Left ventricle myocardium inferior (tissue), 1 donor: ENCODE measurements at places on chromosomes 6 and 20.

DNA sequence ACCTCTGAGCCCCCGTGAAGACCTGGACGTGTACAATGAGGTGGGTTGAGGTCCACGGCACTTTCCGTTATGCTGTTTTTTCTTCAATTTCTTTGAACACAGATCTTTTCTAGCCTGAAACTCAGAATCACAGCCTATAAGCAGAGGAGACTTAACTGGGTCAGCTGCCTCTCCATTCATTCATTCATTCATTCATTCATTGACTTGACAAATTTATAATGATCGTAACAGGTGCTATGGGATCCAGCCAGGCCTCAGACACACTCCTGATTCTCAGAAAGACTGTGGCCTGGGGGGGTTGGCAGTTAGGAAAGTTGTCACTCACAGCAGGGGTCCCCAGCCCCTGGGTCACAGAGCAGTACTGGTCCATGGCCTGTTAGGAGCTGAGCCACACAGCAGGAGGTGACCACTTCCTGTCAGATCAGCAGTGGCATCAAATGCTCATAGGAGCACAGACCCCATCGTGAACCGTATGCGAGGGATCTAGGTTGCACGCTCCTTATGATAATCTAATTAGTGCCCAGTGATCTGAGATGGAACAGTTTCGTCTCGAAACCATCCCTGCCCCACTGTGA lies 38.6 kb upstream of the IRF4 start:
- no peak for DNase-seq

GRCh38 chr20:25090492-25091429 lies 8.8 kb upstream of the VSX1 start:
- DNase-seq = no peak

DNA sequence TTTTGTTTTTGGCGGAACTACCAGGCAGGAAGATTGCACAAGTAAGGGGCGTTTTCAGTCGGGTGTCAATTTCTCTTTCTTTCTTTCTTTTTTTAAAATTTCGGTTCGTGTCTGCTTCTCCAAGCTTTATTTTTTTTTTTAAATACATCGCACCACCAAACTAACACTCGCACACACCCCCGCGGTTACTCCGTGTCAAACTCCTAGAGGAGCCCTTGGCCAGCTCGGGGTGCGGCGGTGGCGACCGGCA lies 338 bp downstream of the UTRN start:
- no peak for DNase-seq

- DNase-seq = no peak
These were observed 13.2 kb upstream of the FRK start for GRCh38 chr6:116073765-116074440.

- no peak for DNase-seq
These were observed 88.3 kb downstream of the FAM50B start for GRCh38 chr6:3937438-3937837.

- no peak for DNase-seq
These were observed 9.0 kb upstream of the KCNQ2 start for GRCh38 chr20:63481503-63481902.

- DNase-seq = no peak
These were observed 347.3 kb downstream of the ESR1 start for GRCh38 chr6:152154559-152155356.

- no peak for DNase-seq
These were observed 51.6 kb upstream of the OGFRL1 start for GRCh38 chr6:71236926-71237434.

GRCh38 chr6:4210629-4211419 lies 75.4 kb upstream of the ECI2 start:
- DNase-seq = peak; percentile 48

DNA sequence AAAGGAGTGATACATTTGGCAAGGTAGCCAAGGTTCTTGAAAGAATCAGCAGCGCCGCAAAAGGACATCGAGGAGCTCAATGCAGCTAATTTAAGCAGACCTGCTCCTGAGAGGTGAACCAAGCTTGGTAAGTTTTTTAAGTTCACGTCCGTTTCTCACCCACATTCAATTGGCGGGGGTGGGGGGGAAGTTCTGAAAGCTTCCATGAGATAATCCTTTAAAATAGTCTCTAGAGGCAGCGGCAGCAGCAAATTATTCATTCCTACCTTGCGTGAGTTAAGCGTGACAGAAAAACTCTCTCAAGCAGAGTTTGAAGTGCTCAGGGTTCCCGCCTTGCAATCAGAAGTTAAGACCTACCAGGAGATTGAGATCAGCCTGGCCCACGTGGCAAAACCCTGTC lies 97.3 kb upstream of the NHSL1 start:
- DNase-seq = no peak

GRCh38 chr6:142702501-142703460 lies 242.2 kb downstream of the HIVEP2 start:
- peak; percentile 38 for DNase-seq

DNA sequence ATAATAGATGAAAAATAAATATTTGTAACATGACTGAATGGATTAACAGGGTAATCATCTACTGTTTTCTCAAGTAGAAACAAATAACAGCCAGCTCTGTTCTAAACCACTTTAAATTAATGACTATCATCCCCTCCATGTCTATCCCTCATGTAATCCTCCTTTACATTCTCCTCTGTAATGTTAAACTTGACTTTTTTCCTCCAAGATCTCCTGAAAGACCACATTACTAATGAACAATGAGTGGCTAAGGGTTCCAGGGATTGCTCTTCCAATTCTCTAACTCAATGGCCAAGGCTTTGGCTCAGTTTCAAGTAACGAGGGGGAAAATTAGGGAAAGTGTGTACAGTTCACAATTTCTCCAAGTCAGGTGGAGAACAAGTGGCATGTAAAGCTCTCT lies 37.6 kb upstream of the FBXL4 start:
- DNase-seq = no peak

GRCh38 chr6:125255201-125255600 lies 46.6 kb downstream of the HDDC2 start:
- no peak for DNase-seq

GRCh38 chr6:161054876-161055275 lies 63.3 kb downstream of the MAP3K4 start:
- no peak for DNase-seq

DNA sequence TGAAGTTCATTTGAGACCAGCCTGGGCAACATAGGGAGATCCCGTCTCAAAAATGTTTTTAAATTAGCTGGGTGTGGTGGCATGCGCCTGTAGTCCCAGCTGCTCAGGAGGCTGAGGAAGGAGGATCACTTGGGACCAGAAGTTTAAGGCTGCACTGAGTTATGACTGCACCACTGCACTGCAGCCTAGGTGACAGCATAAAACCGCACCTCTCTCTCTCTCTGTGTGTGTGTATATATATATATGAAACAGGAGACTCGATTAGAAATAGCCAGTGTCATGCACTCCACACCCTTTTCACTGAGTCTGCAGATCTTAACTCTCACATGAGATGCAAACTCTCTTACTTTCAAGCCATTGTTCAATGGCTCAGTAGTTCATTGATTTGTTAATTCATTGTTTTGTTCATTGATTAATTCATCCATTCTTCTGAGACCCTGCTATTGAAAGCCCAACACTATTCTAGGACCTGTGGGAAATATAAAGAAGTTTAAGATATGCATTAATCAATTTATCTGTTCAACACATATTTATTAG lies 52.4 kb upstream of the MRPS10 start:
- DNase-seq = no peak

GRCh38 chr6:81331526-81331925 lies 421.0 kb downstream of the TENT5A start:
- no peak for DNase-seq

DNA sequence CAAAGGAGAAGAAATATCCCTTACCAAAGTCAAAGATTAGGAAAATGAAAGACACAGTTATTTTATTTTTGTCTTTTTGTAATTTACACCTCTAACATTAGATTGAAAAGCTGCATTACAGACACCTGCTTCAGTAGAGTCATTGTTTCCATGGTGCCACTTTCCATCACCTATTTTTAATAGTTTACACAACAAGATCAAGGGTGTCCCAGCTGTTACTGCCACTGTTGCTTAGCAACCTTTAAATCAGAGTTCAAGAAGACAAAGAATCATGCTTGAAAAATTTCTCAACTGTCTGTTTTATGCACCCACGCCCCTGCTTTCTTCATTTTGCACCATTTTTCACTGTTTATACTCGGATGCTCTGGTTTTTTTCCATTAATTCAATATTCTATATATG lies 668.2 kb upstream of the GJE1 start:
- DNase-seq = no peak
